Stimulated activated CD4-positive, alpha-beta T cell treated with anti-CD3 and anti-CD28 coated beads, TNF-alpha, amount 100 ng/mL, for 4 hours (primary cell): ENCODE measurements at places on chromosomes 11 and 22.
A peak's percentile ranks its signal among the peaks of the same experiment; 100 is the strongest.

DNA sequence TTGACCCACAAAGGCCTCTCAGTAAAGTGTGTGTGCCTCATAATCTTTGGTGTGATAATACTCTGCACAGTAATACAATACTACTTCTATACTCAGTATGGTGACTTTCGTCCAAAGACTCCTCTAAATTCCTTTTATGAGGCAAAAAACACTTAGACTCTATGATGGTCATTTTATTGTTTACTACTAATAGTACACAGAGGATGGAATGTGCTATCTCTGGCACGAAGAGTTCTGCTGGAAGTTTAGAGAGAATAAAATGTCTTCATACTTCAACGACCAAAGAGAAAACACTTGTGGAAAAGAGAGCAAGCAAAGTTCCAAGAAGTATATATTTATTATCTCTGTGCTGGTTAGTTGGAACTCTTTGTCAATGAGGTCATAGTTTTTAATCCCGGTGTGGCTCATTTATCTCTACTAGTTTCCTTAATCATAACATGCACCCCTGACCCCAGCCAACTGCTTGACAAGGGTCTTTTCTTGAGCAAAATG, 7.5 kb upstream of the CSTF3 start:
- no peak for DNase-seq

GRCh38 chr11:35954205-35954604, 10.3 kb downstream of the LDLRAD3 start:
- DNase-seq: no peak

- no peak for DNase-seq
Observed at GRCh38 chr11:47020793-47021526, 84.4 kb downstream of the CSTPP1 start.

- no peak for DNase-seq
Observed at GRCh38 chr11:114291842-114292680, 4.1 kb upstream of the NNMT start.

GRCh38 chr22:35540595-35541253, at the start of gene RASD2:
Gene RASD2 (plus strand): TSS chr22:35540831. CDS start chr22:35546810, 5,979 bp downstream.
- DNase-seq: peak; percentile 24

GRCh38 chr11:63986932-63987513, 785 bp downstream of the OTUB1 start:
- DNase-seq: no peak

DNA sequence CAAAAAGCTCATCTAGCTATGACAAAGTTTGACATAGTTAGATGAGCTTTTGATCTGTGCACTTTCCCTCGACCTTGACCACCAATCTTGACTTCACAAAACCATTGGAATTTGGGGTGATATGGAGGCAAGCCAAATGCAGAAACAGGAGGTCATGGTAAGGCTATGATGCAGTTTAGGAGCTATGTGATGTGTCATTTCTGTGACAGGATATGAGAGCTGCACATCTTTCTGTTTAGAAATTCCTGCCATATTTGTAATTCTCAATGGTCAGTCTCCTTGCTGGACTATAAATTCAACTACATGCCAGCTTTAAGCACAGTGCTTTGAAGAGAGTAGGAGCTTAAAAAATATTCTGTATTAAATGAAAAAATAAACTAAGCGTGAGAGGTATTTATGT, 12.9 kb downstream of the OR51B6 start:
- no peak for DNase-seq

DNA sequence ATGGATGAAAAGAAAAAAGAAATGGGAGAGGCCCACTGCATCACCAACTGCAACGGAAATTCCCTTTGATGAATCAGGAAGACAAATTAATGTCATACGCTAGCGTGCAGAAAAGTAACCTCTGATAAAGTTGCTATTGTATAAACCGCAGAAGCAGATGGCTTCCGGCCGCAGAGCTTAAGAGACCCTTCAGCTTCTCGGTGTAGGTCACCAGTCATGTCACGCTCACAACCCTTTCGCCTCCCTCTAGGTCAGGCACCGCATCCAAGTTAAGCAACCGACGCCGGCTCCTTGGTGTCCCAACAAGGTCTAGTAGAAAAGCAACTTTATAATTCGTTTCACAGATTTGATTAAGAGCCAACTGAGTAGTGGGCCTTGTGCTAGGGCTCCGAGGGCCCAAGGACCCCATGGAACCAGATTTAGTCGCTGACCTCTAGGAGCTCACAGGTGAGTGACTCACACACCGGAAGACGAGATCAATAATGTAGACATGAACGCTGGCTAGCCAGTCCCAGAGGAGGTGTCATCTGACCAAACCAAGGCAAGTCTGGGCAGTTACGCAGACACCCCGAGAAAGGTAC, 1.2 kb upstream of the ZFP91 start:
- peak; percentile 59 for DNase-seq

GRCh38 chr11:92302770-92303169, 78.2 kb downstream of the FAT3 start:
- DNase-seq: no peak

- no peak for DNase-seq
Observed at GRCh38 chr22:42365942-42366695, 66.1 kb downstream of the NFAM1 start.

- DNase-seq: no peak
Observed at GRCh38 chr11:79439410-79439885, 1.4 kb downstream of the TENM4 start.

- no peak for DNase-seq
Observed at GRCh38 chr11:114064216-114064615, 4.7 kb downstream of the ZBTB16 start.

GRCh38 chr11:128246364-128246801, 341.0 kb downstream of the ETS1 start:
- DNase-seq: no peak

- DNase-seq: no peak
Observed at GRCh38 chr11:130024361-130024760, 21.7 kb upstream of the PRDM10 start.

DNA sequence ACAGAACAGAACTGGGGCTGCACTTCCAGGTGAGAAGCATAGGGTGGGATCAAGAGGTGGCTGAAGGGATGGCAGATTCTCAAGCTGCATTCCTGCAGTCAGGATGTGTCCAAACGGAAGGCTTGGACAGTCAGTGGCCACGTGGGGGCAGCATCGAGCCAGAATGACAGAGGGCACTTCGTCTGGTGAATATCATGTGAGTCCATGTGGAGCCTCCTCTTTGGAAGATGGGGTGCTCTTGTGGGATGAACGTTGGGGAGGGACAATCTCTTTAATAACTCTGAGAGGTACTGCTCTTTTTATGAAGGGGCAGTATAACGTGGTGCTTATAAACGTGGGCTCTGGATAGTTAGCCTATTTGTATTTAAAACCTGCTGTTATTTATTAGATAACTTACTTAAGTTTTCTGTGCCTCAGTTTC, 154.9 kb upstream of the NAV2 start:
- peak; percentile 20 for DNase-seq

- DNase-seq: no peak
Observed at GRCh38 chr11:117225553-117226170, 6.2 kb downstream of the PCSK7 start.

DNA sequence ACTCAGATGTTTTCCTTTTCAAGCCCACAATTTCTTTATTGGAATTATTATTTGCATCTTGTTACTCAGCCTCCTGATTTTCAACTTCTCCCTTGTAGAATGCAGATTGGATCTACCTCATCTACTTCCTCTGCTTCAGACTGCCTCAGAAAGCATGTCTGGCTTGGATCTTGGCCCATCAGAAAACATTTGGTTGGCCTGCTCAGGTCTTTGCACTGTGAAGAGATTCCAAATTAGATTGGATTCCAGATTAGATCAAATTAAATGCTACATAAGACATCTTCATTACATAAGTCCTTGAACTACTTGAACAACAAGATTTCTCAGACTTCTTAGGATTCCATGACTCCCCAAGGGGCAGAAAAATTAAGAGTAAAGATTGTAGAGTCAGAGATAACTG, 358.0 kb downstream of the DLG2 start:
- no peak for DNase-seq

DNA sequence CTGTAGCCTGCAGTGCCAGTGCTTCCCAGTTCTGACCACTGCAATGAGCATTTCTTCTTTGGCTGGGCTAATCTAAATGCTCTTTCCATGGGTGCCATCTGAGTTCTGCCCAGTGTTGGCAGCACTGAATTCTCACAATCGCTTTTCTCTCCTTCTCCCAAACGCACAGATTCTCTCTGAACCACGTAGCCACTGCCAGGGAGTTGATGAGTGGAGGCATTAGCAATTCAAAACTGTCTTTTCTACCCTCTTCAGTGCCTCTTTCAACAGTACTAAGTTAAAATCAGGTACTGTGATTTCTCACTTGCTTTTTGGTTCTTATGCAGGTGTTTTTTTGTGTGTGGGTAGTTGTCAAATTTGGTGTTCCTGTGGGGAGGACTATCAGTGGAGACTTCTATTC, 745.0 kb upstream of the ANO5 start:
- no peak for DNase-seq

- DNase-seq: no peak
Observed at GRCh38 chr11:76724171-76724768, 53.7 kb upstream of the LRRC32 start.

GRCh38 chr11:57659669-57660068, 2.1 kb downstream of the CLP1 start:
- no peak for DNase-seq

DNA sequence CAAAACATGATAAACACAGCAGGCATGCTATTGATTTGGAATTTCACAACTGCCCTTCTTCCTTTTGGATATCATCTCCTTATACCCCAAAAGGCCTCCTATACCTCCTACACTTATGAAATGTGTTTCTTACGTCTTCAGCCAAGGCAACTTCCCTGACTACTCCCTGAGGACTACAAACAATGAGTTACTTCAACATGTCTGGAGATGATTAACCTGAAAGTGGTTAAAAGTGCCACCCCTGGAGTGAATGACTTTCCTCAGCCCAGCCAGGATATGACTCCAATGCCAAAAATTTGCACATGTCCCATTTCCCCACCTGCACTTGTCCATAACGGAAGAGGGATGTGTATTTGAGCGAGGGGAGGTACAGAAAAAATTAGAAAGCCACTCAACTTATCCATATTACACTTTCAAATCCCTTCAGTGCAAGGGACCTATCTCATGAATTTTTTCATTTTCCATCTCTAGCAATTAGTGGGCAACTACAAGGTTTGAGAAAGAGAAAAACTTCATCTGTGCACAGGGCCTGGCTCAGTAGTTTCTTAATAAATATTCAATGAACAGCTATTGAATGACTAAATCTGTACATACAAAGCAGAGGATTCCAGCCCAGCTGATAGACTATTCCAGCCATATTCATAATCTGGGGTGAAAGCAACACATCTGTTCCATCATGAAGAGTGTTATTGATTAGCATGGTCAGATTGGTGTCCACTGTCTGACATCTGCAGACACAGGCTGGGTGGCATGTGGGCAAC, 36.8 kb downstream of the KIRREL3 start:
- no peak for DNase-seq

DNA sequence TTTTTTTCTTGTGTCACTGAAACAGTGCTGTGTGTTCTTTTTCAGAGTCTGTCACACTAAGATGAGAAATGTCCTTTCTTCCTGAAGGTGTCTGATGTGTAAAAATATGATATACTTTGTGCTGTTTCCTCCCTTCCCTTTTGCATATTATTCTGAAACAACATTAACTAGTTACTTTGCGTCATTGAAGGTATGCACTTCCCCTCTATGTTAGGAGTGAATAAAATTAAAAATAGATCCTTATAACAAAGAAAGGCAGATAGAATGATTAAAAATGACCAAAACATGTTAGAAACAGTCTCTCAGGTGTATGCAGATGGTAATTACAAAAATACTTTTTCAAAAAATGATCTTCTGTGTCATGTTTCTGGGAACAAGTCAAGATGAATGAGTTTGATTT, 1.6 kb upstream of the RAB30 start:
- DNase-seq: no peak

GRCh38 chr22:35346596-35347220, 34.2 kb upstream of the HMOX1 start:
- no peak for DNase-seq
